ENCODE measurements at places on chromosomes 13 and 19.

GRCh38 chr13:31951215-31951678 lies 80.3 kb upstream of the FRY start:
- no peak for DNase-seq

GRCh38 chr13:78958006-78958405 lies 299.1 kb upstream of the OBI1 start:
- no peak for DNase-seq

- DNase-seq = no peak
Measured at GRCh38 chr13:39786091-39786490, 130.6 kb downstream of the COG6 start.

- peak; percentile 31 for DNase-seq
Measured at GRCh38 chr13:110562036-110562597, 595 bp upstream of the RAB20 start.

- DNase-seq = no peak
Measured at GRCh38 chr19:17681505-17682125, 6.5 kb downstream of the UNC13A start.

DNA sequence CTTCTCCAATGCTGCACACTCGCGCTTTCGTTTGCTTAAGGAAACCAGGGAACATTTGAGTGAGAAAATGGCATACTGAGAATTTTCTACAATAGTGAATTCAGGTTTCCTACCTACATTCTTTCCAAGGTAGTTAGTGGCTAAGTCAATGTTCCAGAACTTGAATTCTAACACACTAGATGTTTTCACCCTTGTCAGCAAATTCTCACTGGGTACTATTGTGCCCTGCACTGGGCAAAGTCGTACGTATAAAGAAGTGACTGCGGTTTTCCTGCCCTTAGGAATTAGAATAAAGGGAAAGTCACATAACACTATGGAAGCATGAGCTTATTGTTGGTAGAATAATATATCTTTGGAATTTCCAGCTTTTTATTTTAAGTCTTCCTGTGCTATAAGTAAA lies 119.2 kb upstream of the TNFSF11 start:
- DNase-seq = no peak

DNA sequence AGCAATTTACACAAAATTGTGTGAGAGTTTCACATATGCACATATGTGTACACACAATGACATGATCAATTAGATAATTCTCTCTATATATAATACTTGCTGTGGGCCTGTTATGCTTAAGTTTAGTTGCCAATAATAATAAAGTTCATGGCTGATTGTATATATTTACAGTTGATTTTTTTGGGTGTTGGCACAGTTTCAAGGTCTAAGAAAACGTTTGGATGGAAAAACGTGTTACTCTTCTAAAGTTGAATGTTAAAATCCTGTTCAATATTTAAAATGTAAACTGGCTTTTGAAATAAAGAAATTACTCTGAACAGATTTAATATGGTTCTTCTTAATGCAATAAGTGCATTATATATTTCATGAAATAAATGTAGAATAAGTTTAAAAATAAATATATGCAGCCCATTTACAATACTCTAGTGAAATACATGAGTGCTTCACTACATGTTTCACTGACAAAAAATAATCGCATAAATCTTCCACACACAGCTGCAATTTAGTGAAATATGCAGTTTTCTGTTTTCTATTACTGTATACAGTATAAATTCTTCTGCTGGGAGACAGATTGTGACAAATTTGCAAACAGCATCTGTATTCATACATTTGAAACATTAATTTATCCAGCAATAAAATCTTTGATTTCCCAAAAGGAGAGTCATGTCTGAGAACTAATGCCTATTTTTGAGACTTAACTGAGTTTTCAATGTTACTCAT lies 586.9 kb upstream of the KLHL1 start:
- no peak for DNase-seq

DNA sequence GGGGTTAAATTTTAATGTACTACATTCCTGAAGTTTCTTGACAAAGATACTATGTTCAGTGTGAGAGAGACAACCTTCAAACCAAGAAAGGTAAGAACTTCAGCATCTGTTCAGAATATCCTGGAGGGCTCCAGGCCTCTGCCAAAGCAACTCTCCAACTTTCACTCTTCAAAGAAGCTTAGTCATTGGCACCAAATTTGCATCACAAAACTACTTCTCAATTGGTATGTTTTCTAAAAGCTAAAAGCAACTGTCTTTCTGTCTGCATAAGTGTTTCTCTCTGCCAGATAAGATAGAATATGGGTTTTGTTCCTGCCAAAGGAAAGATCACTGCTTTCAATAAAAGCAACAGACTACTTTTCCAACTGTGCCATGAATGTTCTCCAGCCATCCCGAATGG lies 187.4 kb downstream of the SUCLA2 start:
- no peak for DNase-seq

GRCh38 chr19:5961969-5962945 lies 15.7 kb downstream of the RANBP3 start:
- no peak for DNase-seq

- DNase-seq = no peak
Measured at GRCh38 chr13:33316890-33317289, 31.3 kb upstream of the STARD13 start.

DNA sequence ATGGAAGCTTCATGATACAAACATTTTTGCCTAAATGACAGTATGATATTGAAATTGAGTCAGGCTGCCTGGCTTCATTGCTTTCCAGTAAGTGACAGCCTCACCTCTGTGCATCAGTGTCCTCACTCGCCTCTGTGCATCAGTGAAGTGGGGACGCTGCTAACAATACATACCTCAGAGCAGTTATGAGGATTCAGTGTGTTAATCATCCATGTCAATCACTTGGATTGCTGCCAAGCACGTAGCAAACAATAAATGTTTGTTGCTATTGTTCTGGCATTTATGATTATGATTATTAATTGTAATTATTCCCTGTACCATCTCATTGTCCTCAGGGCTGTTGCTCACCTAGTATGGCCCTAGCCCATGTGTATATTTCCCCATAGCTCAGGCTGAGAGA lies 8.8 kb downstream of the PPP2R1A start:
- DNase-seq = no peak

Data from DMS 273 treated with DMSO at 0.1 percent for 48 hours (cell line).